ENCODE measurements at places on chromosomes 2 and 18.
A peak's percentile ranks its signal among the peaks of the same experiment; 100 is the strongest.

GRCh38 chr2:42969231-42970150 is 177.1 kb upstream of the HAAO start:
- no peak for DNase-seq

GRCh38 chr18:47120428-47120827 is 29.9 kb downstream of the HDHD2 start:
- DNase-seq = no peak

- DNase-seq = peak; percentile 71
Measured at GRCh38 chr2:53202063-53202462, 565.5 kb upstream of the CHAC2 start.

- no peak for DNase-seq
Measured at GRCh38 chr18:8701546-8702118, 3.7 kb upstream of the MTCL1 start.

GRCh38 chr2:117875786-117876185 is 61.3 kb downstream of the DDX18 start:
- DNase-seq = no peak

- no peak for DNase-seq
Measured at GRCh38 chr2:239454507-239454906, 53.7 kb upstream of the HDAC4 start.

DNA sequence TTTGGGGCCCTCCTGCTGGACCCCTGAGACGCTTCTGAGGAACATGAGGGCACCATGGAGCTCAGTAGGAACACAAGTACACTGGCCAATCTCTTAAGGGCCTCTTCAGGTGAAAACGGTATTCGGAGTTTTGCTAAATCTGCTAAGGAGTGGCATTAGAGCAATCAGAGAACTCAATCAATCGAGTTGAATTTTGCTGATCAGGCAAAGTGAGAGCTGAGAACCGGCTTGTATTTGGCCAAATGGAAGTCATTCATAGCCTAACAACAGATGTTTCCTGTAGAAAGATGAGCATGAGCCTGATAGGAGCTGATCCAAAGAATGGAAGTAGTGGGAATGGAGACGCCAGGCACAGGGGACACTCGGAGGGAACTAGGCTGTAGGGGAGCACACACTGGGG is 133.7 kb downstream of the DCDC2C start:
- no peak for DNase-seq

DNA sequence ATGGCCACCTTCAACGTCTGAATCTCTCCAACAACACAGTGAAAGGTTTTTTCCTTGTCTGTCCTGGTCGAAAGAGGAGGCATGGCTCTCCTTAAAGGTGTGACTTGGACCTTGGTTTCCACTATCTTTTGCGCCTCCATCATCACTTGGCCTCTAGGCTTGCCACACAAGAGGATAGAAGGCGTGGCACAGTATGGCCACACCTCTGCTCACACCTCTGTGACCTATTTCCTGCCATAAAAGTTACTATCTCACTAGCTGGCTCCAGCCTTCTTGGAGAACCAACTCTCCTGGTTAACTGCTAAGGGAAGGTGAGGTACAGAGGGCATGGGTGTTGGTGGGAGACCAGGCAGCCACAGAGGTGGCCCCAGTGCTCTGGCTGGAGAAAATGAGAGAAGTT is 165.9 kb downstream of the UXS1 start:
- DNase-seq = no peak

- DNase-seq = peak; percentile 32
Measured at GRCh38 chr2:112869258-112869842, 32.8 kb upstream of the IL1B start.
